ENCODE measurements at places on chromosomes 4 and X.

GRCh38 chr4:57924951-57925350, 814.8 kb upstream of the IGFBP7 start:
- DNase-seq, result no peak

DNA sequence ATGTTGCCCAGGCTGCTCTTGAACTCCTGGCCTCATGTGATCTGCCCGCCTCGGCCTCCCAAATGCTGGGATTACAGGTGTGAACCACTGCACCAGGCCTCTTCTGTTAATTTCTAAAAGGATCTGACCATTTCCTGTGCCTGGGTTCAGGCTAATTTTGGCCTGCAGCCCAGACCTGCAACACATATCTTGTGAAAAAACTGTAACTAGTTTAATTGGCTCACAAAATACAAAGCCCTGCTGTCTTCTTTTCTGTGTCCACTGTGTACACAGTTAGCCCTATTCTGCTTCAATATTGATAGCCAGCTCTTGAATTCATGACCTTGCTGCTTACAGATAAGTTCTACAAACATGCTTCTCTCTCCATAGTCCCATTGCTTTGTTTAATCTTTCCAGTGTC, 753.5 kb downstream of the PDHA2 start:
- DNase-seq, result no peak

GRCh38 chrX:50920132-50920531, 9.6 kb downstream of the BMP15 start:
- DNase-seq, result no peak

DNA sequence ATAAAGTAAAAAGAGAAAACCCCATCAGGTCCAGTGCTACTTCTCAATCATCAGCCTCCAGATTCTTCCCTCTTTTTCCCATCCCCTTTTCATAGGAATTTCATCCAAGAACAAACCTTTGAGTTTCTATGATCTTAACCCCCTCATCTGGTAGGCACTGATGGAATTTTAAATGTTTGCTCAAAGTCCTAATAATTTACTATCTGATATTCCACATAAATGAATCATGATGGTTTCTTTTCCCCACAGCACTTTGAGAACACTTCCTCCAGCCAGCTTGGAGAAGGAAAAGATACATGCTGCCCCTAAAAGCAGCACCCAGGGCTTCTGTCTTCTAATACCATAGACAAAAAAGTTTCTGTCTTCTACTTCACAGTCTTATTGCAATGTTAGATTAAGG, 19.4 kb upstream of the KLHL8 start:
- DNase-seq, result no peak

- DNase-seq, result no peak
Measured at GRCh38 chrX:135408794-135409193, 12.9 kb upstream of the SMIM10L2A start.

GRCh38 chrX:70172964-70173363, 4.3 kb upstream of the DGAT2L6 start:
- no peak for DNase-seq

DNA sequence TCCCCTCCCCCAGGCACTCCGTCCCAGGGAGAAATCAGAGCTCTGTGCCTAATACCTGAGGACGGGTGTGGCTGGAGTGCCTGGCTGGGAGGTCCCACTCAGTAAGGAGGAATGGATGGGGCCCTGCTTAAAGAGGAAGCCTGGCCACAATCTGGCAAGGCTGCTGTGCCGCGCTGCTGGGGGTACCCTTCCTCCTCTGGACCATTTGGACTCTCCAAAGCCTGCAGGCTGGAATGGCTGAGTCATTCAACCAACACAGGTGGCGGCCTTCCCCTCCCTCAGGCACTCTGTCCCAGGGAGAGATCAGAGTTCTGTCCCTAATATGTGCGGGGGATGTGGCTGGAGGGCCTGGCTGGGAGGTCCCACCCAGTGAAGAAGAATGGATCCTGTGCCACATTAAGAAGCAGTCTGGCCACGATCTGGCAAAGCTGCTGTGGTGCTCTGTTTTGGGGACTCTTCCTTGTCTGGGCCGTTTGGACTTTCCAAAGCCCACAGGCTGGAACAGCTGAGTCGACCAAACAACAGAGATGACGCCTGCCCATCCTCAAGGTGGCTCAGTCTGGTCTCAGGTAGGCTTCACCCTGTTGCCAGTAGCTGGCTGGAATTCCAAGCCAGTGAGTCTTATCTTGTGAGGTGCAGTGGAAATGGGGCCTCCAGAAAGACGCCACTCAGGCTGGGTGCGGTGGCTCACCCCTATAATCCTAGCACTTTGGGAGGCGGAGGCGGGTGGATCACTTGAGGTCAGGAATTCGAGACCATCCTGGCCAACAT, 127.3 kb upstream of the HUWE1 start:
- no peak for DNase-seq

DNA sequence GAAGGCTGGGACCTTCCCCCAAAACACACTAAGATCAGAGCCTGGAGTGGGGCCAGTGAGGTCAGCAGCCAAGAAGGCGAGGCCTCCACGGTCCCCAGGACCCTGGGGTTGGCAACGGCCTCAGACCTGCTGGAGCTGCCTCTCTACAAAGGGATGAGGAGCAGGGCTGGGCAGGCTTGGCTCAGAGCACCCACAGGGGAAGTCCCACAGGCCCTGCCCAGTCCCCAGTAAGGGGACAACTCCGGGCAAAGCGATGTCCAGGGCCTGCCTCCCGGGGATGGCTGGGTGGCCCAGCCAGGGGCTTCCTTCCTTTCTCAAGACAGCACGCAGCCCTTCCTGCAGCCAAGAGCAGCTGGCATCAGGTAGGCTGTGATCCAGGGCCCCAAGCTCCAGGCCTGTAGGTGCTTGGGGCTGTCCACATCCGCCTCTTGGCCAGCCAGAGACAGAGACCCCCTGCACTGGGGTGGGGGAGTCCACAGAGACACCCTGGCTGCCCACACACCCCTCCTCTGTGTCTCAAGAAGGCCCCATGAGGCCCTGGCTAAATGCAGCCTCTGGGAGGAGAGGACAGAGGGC, 5.7 kb downstream of the MXD4 start:
- DNase-seq, result no peak

DNA sequence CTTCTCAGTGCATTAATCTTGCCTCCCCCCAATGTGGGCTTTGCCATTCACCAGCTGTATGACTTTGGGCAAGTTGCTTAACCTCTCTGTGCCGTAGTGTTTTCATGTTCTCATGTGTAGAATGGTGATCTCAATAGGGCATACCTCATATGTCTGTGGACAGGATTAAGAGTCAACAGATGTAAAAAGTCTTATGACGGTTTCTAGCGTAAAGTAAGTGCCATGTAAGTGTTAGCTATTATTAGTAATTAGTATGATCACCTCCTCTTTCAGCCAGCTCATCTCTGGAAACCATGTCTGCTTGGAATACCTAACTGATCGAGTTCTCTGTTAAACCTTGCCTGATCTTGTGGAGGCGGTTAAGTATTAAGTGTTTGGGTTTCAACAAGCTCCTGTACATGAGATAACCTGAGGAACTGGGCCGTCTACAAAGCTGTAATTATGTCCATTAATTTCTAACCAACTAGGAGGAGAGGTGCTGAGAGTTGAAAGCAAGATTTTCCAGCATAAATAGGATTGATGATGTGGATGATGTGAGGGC, 66.3 kb downstream of the TSC22D3 start:
- no peak for DNase-seq
